Activated CD4-positive, CD25-positive, alpha-beta regulatory T cell (primary cell): ENCODE measurements at places on chromosomes 2 and 18.

DNA sequence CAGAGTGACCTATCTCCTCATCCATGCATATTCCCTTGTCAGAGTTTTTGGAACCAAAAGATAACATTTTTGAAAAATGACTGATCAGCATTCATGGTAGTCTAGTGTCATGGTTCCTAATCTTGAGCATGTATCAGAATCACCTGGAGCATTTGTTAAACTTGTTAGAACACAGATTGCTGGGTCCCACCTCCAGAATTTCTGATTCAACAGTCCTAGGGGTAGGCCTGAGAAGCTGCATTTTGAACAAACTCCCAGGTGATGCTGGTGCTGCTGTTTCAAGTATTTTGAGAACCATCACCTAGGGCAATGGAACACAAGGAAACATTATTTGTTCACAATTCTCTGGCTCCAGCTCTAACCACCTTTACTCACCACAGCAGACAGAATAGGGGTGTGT is 21.0 kb downstream of the TMEM200C start:
- DNase-seq = no peak

DNA sequence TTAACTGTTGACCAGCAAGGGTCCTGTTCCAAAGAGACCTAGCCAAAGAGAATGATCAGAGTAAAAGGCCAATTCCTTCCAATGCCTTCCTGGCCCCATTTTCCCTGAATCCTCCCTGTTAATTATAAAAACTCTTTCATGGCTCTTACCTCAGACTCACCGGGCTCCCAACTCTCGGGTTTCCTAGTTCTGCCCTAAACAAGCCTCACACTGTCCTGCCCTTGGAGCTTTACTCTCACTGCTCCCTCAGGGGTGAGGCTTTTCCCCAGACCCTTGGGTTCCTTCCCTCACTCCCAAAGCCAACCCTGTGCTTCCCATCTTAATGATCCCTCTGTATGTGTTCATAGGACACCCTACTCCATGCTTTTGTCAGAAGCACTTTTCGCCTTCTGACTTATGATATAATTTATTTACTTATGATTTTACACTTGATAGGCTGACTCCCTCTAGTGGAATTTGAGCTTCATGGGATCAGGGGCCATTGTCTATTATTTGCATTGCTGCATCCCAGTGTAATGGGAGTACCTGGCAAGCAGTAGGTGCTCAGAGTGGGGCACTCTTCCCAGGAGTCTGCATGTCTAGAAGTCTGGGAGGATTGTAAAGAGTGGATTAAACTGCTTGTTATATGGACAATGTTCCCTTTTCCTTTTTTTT is 29.9 kb upstream of the ZNG1B start:
- DNase-seq = no peak

DNA sequence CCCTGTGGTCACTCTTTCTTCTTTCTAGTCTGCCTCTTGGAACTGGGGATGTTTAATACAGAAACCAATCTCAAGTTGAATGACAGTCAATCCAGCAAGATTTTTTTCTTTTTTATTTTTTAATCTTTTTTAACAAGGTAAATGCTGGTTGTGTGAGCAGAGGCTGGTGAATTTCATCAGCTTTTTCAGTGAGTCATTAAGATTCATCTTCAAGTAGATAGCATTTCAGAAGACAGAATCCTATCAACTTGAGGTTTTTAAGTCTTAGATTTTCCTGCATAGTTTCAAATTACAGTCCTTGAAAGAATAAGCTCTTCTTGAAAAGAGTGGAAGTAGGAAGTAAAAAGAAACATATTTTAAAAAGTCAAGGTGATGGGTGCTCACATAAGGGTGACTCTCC is 12.4 kb downstream of the SLC8A1 start:
- no peak for DNase-seq

GRCh38 chr18:74577019-74577418 is 20.7 kb upstream of the ZNF407 start:
- DNase-seq = no peak

- DNase-seq = no peak
These were observed 44.0 kb downstream of the CIB4 start for GRCh38 chr2:26597197-26597596.

- DNase-seq = no peak
These were observed 425.1 kb downstream of the NRXN1 start for GRCh38 chr2:50606860-50607259.

GRCh38 chr2:69311024-69311416 is 76.0 kb downstream of the GFPT1 start:
- DNase-seq = no peak

GRCh38 chr2:18901242-18901641 is 311.9 kb upstream of the NT5C1B start:
- no peak for DNase-seq

DNA sequence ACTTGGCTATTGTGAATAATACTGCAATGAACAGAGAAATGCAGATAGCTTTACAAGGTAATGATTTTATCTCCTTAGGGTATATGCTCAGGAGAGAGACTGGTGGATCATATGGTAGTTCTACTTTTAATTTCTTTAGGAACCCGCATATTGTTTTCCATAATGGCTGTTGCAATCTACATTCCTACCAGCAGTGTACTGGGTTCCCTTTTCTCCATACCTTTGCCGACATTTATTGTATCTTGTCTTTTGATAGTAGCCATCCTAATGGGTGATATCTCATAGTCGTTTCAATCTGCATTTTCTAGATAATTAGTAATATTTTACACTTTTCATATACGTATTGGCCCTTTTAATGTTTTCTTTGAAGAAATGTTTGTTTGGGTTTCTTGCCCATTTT is 702.9 kb upstream of the ACVR2A start:
- no peak for DNase-seq

DNA sequence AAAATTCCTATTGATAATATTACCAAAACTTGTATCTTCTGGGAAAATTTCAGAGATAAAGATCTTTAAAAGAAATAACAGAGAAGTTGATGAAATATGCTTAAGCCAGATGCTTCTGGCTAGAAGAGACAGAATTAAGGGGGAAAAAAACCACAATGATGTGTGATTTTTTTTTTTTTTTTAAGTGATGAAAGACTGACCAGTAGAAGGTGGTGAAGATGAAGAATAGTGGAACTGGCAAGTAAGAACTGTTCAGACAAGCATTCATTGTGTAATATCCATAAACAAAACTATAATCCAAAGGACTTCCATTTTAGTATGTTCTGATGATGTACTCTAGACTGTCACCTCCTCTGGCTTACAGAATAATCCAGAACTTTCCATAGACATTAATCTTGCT is 89.8 kb downstream of the INO80D start:
- DNase-seq = no peak

DNA sequence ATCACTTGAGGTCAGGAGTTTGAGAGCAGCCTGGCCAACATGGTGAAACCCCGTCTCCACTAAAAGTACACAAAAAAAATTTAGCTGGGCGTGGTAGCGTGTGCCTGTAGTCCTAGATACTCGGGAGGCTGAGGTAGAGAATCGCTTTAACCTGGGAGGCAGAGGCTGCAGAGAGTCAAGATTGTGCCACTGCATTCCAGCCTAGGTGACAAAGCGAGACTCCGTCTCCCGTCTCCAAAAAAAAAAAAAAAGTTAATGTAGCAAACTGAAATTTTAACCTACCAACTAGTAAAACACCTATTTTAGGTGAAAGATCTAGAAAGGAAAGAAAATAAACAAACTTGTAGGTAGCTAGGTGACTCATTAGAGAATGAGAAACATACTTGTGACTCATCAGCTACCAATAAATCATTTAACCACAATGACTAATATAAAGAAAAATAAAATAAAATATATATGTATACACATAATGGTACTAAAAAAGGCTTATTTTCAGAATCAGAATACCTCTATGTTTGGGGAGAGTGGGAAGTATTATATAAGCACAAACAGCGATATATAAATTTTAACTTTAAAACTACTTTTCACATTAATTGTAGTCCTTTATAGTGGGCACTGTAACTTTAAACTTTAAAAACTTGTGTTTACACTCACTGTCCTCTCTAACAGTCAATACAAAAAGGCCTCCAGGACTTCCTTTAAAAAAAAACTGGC is 36.6 kb downstream of the DARS1 start:
- no peak for DNase-seq

DNA sequence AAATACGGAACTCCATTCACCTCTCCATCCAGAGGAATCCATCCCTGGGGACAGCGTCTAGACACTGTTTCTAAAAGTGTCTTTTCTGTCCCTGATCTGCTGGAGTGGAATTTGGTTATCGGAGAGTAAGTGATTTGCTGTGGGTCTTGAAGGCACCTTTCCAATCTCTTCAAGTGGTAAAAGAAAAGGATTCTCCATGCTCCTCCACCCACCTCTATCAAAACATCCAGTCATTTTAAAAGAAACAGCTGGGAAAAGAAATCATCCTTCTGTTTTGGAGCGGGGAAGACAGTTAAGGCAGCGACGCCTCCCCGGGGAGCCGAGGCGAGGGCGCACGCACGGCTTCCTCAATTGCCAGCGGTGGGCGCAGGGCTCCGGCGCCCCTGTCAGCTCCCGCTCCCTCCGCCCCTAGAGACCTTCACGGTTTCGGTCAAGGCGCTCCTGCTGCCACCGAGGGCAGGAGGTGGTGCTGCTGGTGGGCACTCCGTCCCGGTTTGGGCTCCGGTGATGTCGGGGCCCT is 547 bp downstream of the SLC35F5 start:
- no peak for DNase-seq
